NCI-H187 (cell line): ENCODE measurements at places on chromosomes 1 and 21.

GRCh38 chr1:184905601-184906322, 68.5 kb downstream of the NIBAN1 start:
- peak; percentile 98 for DNase-seq

GRCh38 chr1:24901791-24902470, 28.1 kb downstream of the RUNX3 start:
- no peak for DNase-seq

DNA sequence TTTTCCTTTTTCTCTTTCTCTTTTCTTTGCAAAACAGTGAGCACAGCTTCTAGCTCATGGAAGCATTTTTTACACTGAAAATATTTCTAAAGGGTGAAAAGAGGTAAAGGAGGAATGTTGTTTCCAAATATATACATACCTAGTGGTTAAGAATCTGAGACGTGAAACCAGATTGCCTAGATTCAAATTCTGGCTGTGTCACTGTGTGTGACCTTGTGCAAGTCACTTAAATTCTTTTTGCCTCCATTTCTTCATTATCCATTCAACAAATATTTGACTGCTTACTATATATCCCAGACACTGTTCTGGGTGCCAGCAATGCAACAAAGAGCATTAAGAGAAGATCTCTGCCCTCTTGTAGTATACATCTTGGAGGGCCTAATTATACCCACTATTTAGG, 53.3 kb downstream of the ZFYVE9 start:
- no peak for DNase-seq

DNA sequence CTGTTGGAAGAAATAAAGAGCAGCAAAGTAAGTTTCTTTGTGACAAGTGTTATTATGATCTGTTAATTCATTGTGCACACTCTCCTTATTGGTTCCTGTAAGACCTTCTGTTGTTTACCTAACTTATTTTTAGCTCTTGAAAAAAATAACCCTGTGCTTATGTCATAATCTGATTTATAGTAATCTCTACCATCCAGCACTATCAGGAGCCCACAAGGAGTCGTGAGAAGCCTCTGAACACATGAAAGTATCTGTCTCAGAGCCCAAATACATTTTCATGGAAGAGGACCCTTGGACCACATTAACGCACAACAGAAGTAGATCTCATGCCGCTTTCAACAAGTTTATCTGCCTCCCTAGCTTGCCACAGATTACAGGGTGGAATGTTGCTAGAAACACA, 45.8 kb downstream of the CENPF start:
- DNase-seq = no peak

DNA sequence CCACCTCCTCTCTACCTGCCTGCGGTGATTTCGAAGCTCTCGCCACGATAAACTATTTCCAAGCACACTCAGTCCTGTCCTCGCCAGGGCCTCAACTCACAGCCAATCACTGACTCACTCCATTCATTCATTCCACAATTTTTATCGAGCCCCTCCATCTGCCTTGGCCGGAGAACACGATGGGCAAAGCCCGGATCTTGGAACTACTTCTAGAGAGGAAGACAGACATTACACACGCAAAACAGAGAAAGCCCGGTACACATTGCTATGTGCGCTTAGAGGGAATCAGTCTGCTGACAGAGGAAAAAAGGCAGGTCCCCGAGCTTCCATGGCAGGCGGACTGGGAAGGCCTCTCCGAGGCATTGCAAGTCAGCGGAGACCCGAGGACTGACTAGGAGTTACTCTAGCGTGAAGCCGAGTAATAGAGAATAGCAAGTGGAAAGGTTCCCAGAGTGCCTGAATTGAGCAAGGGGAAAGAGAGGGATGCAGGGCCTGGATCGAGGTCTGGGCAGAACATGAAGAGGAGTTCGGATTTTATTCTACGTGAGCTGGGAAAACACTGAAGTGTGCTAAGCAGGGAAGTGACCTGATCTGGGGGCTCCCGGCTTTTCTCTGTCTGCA, 54.2 kb upstream of the DNAJC6 start:
- DNase-seq = no peak

- no peak for DNase-seq
These were observed 20.8 kb upstream of the NR5A2 start for GRCh38 chr1:200006711-200007110.

GRCh38 chr1:236395947-236396664, 2.0 kb downstream of the EDARADD start:
- DNase-seq = no peak

- no peak for DNase-seq
These were observed 23.2 kb upstream of the PLA2G2C start for GRCh38 chr1:20209471-20209870.

DNA sequence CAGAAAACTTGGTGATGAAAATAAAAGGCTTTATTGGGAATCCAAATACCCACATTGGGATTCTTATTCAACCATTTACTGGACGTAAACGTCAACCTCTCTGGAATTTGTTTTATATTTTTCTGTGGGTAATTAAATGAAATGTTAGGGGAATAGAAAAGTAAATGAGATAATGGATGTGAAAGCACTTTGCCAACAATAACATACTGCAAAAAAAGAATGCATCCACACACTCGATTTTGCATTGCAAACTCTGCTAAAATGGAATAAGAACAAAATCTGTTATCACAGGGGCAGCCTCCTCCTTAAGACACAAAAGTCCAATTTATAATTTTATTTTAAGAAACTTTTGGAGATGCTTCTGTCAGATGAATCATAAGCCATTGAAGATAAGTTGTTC, 88.4 kb downstream of the ERG start:
- DNase-seq = no peak

DNA sequence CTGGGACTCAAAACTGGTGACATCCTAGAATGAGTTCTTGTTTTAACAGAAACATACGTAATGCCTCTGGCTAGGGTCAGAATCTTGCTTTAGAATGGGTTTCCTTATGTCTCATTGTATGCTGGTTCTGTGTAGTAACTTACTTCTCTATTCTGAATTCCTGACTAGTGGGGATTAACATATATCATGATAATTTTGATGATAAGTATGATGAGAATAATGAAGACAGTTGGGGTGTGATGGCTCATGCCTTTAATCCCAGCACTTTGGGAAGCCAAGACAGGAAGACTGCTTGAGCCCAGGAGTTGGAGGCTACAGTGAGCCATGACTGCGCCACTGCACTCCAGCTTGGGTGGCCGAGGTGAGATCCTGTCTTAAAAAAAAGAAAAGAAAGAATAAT, 31.7 kb upstream of the CDC42BPA start:
- DNase-seq = no peak

DNA sequence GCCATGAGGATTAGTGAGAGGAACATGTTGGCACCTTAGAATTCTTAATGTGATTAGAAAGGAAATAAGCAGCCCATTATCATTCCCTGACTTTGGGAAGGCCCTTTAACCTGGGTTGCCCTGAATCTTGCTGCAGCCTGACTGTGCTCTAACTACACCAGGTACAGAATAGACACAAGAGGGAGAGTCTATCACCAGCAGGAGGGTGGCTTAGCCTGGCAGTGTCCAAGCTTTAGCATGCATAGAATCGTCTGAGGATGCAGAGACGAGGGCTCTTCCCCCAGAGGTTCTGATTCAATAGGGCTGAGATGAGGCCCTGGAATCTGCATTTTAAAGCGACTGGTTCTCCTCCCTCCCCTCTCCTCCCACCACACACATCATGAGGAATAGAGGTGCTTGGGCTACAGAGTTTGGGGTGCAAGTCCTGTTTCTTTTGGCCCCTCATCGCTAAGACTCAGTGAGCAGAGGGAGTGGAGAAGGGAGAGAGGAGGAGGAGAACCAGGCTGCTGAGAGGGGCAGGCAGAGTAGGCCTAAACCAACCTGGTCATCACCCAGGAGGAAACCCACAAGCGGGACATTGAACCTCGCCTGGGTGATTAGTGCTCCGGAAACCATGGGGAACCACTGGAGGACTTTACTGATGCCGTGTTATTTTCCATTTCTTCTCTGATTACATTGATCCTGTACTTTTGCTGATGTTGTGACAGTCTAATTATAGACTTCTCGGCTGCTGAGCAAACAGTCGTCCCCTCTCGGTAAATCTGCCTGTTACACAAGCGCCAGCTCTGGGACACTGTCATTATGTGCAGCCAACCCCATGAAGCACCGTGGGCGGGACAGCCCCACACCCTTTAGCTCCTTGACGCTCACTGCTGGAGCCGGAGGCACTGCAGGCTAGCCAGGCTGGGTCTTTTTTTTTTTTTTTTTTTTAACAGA, 6.3 kb upstream of the TENT5C start:
- no peak for DNase-seq

DNA sequence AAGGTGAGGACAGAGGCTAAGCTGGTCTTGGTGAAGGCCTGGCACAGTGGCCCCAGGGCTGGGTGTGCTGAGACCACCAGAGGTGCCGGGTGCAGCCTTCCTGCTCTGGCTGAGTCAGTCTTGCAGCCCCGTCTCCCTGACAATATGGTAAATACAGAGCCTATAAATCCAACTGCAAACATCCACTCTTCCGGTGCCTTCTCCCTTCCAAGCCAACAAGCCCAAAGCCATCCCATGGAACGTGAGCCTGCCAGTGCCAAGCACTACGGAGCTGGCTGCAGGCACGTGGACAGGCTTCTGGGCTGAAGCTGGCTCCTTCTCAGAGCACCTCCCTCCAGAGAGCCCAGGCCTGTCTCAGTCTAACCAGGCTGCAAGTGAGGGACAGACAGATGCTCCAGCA, 70.0 kb downstream of the TRABD2B start:
- DNase-seq = no peak

DNA sequence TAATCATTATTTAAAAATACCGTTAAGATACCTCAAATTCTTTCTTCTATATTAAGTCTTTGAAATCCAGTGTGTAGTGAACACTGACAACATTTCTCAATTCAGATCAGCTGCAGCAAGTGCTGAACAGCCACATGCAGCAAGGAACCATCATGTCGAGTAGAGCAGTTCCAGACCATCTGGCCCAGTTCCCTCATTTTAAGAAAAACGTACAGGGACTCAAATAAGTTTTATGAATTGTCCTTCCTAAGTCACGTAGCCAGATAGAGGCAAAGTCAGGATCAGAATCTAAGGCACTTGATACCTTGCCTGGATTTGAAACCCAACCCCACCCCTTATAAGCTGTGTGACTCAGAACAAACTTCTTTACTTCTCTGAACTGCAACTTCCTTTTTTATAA, 132.4 kb downstream of the PROX1 start:
- no peak for DNase-seq

DNA sequence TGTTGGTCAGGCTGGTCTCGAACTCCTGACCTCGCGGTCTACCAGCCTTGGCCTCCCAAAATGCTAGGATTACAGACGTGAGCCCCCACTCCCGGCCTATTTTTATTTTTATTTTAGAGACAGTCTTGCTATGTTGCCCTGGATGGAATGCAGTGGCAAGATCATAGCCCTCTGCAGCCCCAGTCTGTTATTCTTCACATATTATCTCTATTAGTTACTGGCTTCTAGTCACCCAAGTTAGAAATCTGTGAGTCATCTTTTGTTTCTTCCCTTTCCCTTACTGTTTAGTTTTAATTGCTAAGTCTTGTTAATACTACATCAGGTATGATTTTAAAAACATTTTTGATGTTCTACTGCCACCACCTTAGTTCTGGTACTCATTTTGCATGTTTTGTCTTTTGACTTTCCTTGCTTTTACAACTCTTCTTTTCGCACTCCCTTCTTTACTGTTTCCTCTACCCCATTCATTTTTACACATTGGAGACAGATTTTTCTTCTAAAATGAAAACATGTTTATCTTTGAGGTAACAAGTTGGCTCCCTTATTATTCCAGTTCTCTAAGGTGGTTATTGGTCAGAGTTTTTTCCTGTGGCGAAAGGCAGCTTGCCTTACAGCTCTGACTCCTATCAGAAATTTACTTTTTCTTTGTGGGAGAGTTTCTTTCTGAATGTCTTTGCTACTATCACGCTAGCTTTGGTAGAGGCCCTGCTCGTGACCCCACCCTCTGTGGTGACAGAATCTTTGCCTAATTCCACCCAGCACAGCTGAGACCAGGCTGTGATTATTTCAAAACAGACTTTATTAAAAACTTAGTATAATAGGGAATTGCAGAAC, 19.5 kb downstream of the ZMYM4 start:
- DNase-seq = no peak

DNA sequence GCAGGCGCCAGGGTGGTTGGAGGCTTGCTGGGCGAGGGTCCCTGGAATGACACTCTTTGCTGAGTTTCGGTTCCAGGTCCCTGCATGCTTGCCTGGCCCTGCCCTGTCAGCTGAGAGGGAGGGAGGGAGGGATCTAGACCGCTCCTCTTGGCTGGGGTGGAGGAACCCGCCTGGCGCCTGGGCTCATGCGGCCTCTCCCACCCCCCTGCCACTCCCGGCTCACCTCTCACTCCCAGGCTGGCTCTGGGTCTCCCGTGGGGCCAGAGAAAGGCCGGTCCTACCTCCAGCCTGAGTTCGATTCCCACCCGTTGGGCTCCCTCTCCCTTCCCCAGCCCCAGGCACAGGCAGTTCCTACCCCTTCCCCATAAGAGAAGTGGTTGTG, 19.0 kb upstream of the IFNLR1 start:
- no peak for DNase-seq

GRCh38 chr1:239872626-239873025, 219.1 kb upstream of the FMN2 start:
- no peak for DNase-seq

DNA sequence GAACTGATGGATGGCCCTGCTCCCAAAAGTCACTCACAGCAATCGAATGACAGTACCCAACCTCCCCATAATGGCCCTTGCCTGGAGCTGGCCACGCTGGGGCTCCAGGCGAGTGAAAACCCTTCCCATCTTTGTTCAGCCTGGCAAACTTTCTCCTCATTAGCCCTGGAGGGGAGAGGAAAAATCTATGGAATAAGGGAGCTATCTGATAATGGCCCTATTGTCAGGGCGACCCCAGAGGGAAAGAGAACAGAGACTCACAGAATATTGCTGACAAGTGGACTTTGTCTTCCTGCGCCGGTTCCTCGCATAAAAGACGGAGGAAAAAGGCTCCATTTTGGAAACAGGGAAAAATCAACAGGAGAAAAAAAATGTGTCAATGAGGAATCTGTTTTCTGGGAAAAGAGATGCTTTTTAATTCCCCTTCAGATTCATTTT, 13.0 kb upstream of the ARHGEF16 start:
- DNase-seq = no peak

- no peak for DNase-seq
These were observed 11.4 kb downstream of the GLUL start for GRCh38 chr1:182380199-182380598.
